ENCODE measurements at places on chromosomes 1 and 21.

- peak; percentile 65 for DNase-seq
Observed at GRCh38 chr1:52141513-52142219, at the start of gene ZFYVE9. Gene ZFYVE9, plus strand, starts transcription at chr1:52142089. Its CDS starts 91,118 bp downstream, at chr1:52233207.

- no peak for DNase-seq
Observed at GRCh38 chr1:210233495-210234328, 1.1 kb downstream of the SERTAD4 start.

DNA sequence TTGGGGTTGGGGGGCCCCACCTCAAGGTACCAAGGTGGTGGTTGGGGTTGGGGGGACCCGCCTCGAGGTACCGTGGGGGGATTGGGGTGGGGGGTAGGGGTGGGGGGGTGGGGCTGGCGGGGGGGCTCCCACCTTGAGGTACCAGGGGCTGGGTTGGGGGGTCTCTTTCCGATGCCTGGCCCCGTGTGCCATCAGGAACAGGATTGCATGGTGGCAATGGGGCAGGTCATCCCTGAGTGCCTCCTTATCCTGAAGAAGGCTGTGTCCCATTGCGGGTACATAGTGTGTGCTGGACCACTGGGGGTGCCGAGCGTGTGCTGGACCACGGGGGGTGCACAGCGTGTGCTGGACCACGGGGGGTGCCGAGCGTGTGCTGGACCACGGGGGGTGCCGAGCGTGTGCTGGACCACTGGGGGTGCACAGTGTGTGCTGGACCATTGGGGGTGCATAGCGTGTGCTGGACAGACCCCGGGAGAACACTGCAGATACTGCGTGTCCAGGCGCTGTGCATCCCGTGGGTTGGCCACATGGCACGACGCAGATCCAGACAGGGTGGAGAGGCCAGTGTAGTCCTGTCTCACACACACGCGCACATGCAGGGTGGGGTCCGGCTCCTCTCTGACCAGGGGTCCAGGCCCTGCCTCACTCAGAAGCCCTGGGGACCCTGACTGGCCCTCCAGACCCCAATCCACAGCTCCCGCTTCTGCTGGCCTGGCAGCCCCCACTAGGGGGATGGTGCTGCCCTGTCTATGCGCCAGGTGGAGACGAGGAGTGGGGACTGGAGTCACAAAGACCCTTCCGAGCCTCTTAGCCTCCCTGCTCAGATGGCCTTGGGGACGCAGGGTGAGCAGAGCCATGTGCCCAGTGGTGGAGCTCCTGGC lies 4.2 kb downstream of the SCNN1D start:
- no peak for DNase-seq

DNA sequence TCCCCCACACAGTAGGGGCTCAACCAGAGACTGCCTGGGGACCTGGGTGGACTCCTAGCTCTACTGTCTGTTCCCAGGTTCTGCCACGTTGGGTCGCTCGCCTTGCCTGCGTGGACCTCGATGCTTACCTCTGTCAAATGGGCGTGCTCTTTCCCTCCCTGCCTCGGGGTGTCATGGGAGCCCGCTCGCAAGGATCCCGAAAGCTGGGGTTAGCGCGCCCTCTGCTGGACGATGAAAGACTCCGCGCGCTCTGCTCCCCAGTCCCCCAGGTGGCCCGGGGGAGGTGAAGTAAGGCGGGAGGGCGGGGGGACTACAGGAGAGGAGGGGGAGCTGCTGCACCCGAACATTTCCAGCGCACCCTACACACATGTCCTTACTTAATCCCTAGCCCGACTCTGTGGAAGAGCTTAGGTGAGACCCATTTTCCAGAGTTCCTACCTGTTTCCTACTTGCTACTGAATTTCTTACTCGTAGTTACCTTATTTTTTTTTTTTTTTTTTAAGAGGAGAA lies 2.3 kb upstream of the BSND start:
- DNase-seq, result peak; percentile 81

DNA sequence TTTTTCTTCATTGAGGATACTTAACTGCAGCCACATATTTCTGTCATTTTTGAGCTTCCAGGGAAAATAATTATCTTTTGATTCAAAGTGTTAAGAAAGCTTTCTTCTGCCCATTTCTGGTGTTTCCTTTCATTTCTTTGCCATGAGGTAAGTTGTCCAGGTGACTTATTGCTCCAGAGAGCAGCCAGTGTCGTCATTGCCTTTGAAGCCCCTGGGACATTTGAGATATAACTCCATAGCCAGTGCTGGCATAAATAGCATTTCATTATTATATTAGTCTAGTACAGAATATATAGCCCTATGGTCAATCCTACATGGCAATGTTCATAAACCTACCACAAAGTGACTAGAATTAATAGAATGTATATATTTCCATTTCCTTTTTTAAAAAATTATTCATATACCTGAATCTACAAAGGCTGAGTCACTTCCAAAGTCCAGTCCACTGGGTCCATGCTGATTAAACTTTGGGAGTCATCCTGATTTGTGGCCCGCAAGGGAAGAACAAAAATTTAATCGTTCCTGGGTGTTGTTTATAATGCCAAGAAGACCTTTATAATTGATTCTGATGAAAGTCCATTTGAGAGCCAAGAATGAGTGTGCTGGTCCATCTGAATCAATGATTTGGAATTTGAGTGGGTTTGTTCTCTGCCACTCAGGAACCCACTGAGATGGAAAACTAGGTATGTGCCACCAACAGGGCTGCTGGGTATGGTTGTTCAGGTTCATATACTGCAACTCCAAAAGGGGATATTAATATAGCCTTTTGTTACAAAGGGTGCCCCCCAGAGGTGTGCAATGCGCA lies 221.8 kb upstream of the PLXNA2 start:
- DNase-seq, result no peak

GRCh38 chr1:88168126-88168525 lies 515.9 kb upstream of the PKN2 start:
- DNase-seq, result no peak

DNA sequence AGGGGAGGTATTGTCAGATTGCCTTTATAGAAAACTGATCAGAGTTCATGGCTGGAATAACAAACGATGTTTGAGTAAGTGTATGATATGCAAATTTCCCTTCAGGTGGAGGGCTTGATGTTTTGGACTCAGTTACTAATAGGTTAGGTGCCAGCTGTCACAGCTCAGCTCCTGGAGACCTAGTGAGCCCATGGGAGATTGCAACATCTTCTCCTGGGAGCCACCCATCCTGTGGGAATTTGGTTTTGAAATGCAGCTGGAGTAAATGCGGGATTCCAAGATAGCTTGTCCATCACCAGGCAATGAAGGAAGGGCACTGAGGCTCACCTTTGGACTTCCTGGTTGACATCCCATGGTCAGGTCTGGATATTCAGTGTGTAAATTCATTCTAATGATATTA lies 211.4 kb upstream of the NRIP1 start:
- no peak for DNase-seq
